ENCODE measurements at places on chromosomes 7 and 10.

GRCh38 chr10:34537629-34538231 is 277.4 kb downstream of the PARD3 start:
- DNase-seq = no peak

GRCh38 chr10:89697946-89698345 is 3.4 kb upstream of the KIF20B start:
- DNase-seq = no peak

DNA sequence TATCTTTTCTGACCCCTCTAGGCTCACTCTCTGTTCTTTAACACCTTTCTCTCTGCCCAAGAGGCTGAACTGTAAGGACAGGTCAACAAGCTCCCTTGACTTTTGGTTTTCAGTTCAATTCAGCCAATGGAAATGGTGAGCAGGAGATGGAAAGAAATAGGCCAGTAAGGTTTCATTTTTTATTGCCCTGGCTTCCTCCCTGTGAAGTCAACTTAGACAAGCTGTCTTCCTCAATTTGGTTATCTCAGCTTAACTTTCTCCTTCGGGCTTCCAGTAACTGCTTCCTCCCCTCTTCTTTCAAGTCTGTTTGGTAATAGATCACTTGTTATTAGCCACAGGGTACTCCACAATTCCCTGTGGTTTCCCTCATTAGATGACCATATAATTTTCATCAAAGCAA is 19.7 kb downstream of the LIPK start:
- DNase-seq = no peak

GRCh38 chr10:15251791-15252380 is 83.4 kb upstream of the NMT2 start:
- no peak for DNase-seq

- no peak for DNase-seq
Measured at GRCh38 chr7:128145191-128145590, 95.9 kb upstream of the LEP start.

DNA sequence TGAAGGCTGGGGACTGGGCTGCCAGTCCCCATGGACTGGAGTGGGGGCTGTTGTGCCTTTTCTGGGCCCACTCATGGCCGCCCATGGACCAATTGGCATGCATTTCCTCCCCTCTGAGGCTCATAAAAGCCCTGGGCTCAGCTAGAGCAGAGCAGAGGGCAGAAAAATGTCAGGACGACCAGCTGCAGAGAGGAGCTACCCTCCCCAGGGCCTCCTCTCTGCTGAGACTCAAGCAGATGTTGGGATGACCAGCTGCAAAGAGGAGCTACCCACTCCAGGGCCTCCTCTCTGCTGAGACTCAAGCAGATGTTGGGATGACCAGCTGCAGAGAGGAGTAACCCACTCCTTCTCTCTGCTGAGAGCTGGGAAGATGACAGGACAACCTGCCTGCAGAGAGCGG is 20.3 kb upstream of the NUB1 start:
- no peak for DNase-seq

GRCh38 chr7:112853422-112853821 is 63.2 kb upstream of the TMEM168 start:
- no peak for DNase-seq

GRCh38 chr7:48180981-48181380 is 9.7 kb downstream of the ABCA13 start:
- DNase-seq = peak; percentile 16
